GM19239 (cell line): ENCODE measurements at places on chromosomes 6 and 20.

DNA sequence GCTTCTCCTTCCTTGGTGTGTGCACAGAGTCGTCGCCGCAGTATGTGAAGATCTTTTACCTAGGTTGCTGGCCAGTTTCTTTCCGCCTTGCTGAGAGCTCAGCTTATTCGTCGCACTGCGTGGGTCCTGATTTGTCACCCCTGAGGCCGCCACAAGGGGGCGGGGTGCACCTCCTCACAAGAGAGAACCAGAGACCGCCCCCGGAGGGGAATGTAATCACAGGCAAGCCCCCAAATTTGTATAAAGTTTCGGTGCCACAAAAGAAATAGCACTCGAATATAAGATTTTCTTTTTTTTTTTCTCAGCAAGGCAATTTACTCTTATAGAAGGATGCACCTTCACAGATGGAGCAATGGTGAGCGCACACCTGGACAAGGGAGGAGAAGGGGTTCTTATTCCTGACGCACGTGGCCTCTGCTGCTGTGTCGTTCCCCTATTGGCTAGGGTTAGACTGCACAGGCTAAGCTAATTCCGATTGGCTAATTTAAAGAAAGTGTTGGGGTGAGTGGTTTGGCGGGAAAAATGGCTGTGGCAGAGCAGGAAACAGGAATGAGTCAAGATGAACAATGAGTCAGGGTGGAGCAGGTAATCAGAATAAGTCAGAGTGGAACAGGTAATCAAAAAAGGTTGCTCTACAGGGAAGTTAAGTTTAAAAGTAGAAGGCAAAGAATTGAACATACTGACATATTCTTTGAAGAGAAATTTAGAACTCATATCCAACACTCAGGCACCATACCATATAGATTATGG lies 19.5 kb downstream of the NCOA3 start:
- no peak for DNase-seq

- no peak for DNase-seq
Measured at GRCh38 chr20:57893366-57893999, 183.7 kb upstream of the PMEPA1 start.

DNA sequence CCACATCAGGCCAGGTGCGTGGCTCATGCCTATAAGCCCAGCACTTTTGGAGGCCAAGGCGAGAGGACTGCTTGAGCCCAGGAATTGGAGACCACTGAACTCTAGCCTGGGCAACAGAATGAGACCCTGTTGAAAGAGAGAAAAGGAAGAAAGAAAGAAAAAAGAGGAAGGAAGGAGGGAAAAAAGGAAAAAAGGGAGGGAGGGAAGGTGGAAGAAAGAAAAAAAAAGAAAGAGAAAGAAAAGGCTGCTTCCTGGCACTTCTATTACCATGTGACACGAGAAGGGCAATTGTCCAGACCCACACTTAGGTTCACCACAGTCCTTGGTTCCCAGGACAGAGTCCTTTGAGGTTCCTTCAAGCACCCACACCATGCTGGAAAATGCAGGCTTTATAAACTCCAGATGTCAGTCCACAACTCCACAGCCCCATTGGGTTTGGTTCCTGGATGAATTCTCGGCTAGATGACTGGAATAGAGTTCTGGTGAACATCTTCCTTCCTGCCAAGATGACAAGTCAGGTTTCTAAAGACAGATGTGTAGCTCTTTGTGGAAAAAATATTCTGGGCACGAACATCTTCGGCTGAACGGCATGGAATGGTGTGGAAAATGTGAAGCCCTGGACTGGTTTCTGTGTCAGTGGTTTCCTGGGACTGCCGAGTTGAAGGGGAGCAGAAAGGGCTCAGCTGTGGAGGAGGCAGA lies 32.5 kb downstream of the NT5E start:
- DNase-seq: no peak

DNA sequence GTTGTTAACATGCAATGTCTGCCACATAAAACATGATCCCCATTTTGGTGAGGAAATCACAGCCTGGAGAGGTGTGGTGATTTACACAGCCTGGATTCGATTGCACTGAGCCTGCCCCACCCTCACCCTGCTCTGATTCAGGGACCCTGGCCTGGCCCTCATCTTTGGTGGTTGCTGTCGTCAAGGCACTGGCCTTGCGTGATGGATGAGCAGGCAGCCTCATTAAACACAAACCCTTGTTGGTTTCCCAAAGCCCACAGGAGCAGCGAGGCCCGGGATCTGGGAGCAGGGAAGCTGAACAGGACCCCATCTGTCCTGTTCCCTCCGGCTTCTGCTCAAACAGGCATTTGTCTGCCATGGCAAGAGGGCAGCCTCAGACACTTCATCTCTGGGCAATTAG lies 70.8 kb downstream of the CHMP4B start:
- DNase-seq: no peak

DNA sequence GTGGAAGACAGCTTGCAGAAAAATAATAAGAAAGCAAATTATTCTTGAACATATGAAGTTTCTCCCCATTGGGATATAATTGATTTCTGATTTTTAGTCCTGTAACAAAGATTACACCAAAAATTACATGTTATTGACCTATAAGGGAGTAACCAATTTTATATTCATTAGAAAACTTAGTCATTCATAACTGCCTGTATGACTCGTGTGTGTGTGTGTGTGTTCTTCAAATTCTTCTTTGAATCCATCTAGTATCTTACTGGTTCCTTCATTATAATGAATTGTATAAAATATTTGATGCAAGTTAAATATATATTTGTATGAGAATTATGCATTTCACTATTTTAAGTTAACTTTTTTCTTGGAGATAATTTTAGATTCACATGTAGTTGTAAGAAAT lies 310.4 kb downstream of the HAO1 start:
- no peak for DNase-seq

DNA sequence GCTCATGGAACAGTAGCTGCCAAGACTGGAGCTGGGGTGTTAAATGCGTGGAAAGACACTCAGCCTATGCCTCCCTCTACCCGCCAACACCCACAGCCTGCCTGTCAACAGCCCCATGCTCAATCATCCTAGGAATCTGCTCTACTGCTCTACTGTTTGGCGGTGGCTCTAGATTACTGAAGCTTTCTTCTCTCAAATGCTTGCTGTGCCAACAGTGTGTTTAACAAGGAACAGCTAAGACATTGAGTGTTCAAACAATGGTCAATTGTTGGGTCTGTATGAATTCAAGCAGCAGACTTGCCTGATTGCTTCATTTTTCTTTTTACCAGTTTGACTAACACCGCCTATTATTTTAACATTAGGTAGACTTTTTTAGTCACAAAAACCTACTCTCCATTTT lies 258.6 kb downstream of the SOD2 start:
- DNase-seq: no peak

GRCh38 chr20:16472045-16472872 lies 101.0 kb downstream of the KIF16B start:
- no peak for DNase-seq

GRCh38 chr20:34190262-34190661 lies 51.0 kb upstream of the ASIP start:
- DNase-seq: no peak

- no peak for DNase-seq
Measured at GRCh38 chr6:92023410-92023966, 1395.9 kb downstream of the EPHA7 start.

GRCh38 chr20:50883856-50884255 lies 47.4 kb downstream of the ADNP start:
- DNase-seq: no peak

DNA sequence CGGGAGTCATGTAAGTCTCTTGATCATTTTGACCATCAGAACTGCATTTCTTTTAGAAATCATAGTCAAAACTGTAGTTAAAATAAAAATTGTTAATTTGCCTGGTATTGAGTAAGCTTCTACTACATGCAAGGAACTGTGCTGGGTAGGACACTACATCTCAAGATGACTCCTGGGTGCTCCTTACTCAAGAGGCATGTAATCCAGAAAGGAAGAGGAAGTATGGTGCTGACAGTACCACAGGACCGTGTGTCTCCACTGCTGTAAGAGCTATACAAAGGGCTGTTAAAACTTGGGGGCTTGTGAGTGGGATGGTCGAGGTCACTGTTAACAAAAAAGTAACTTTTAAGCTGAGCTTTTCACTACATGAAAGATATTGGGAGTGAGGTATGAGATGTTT lies 508.3 kb upstream of the SOX4 start:
- DNase-seq: no peak

DNA sequence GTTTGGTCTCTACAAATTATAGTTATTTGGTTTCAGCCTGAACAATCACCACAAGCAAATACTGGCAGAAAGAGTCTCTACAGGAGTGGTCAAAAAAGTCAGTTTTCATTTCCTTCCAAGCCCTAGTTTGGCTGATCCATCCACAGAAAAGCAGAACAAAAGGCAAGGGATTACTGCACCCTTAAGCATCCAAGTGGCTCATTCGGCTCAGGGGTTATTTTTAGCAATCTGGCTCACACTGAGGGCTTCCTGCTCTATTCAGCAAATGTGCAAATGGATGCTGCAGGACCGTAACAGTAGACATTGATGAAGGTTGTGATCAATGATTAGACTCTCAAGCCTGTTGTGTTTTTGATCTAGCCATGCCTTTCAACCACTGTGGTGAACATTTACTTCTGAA lies 62.2 kb upstream of the FABP7 start:
- DNase-seq: no peak

GRCh38 chr6:90230548-90231215 lies 66.0 kb downstream of the BACH2 start:
- no peak for DNase-seq

GRCh38 chr20:18669241-18670019 lies 81.6 kb downstream of the DTD1 start:
- DNase-seq: no peak

GRCh38 chr20:6559791-6560190 lies 207.7 kb upstream of the BMP2 start:
- DNase-seq: no peak

GRCh38 chr6:54050750-54051149 lies 60.5 kb upstream of the MLIP start:
- DNase-seq: no peak

GRCh38 chr6:140923048-140923447 lies 1209.7 kb upstream of the GJE1 start:
- DNase-seq: no peak
